ENCODE measurements at places on chromosomes 7 and 10.
A peak's percentile ranks its signal among the peaks of the same experiment; 100 is the strongest.

DNA sequence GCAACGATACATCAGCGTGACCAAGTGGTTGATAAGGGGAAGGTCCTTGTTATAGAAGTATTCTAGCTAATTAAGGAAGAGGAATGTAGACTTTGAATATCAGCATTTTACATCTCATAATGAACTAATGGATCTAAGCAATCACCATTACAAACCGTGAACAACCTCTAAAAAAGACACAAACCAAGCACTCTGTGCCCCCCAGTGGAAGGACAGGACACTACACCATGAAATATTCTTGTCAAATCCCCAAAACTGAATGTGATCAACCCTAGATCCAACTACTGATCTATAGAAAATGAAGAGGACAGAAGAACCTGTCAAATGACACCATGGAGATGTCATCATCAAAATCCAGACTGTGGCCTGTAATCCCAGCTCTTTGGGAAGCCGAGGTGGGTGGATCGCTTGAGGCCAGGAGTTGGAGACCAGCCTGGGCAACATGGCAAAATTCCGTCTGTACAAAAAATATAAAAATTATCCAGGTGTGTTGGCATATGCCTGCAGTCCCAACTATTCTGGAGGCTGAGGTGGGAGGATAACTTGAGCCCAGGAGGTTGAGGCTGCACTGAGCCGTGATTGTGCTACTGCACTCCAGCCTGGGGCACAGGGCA is 111.3 kb upstream of the CARD11 start:
- no peak for DNase-seq

- no peak for DNase-seq
Measured at GRCh38 chr7:43664681-43665080, 64.6 kb downstream of the COA1 start.

DNA sequence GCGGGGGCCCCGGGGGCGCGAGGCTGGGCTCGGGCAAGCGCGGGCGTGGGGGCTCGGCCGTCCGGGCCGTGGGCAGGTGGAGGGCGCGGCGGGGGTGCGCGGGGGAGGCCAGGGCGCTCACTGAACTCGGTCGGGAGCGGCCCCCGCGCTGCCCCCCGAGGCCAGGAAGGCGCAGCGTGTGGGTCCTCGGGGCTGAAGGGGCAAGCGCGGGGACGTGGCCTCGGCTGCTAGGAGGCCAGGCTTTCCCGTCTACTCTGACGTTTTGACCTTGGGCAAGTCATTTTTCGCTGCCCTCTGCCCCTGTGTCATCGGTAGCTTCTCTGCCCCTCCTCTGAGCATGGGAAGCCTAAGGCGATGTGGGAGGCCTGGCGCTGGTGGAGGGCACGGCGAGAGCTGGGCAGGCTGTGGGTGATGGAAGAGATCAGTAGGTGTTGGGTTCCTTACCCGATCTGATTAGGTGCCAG is 441 bp downstream of the FBH1 start:
- no peak for DNase-seq

GRCh38 chr10:47309408-47310089 is 9.6 kb downstream of the GDF10 start:
- DNase-seq = no peak

DNA sequence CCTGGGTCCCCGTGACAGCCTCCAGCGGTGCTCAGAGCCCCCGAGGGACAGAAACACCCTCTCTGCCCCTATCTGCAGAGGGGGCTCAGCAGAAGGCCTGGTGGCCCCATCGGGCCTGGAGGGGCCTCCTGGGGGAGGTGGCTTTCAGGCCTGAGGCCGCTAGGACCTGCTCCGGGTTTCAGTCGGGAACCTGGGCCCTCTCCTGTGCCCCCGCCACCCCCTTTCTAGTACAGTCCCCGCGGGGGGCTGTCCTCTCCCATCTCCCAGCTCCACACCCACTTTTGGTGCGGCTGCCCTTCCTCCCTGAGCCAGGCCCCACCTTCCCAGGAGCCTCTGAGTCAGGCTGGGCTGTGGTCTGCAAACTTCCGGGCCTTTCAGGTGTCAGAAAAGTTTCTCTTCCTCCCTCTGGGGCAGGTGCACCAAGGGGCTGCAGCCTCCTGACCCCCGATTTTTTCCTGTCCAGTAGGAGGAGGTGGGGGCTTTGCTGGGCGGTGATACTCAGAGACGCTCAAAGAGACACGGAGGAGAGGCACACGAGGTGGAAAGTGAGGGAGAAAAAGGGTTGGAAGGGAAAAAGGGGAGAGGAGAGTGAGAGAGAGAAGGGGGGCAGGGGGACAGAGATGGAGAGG is 692 bp downstream of the CARD11 start:
- no peak for DNase-seq

- DNase-seq = no peak
Measured at GRCh38 chr10:101000915-101001658, 1.5 kb downstream of the LZTS2 start.

DNA sequence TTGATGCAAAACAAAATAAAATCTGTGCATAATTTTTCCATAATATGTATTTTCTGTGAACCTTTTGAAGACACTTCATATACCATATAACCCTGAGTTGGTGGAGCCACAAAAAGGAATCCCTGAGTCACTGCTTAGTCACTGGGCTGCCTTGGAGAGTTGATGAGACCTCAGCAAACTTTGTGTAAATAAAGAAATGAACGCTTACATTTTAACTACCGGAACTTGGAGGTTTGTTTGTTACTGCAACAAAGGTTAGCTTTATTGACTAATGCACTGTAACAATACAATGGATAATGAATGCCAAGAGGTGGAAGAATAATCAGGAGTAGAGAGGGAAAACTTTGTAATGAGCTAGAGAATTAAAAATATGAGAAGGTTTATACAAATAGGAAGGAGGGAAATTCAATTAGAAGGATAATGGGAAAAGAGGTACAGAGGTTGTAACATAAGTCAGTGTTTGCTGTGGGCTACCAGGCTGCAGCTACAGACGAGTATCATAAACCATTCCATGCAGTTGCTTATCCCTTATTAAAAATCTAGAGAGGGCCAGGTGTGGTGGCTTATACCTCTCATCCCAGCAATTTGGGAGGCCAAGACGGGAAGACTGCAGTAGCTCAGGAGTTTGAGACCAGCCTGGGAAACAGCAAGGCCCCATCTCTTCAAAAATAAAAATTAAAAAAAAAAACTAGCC is 1042.1 kb downstream of the TYW1 start:
- no peak for DNase-seq

GRCh38 chr7:30925117-30925516 is 13.5 kb downstream of the AQP1 start:
- peak; percentile 29 for DNase-seq

GRCh38 chr7:80870813-80871212 is 48.0 kb downstream of the SEMA3C start:
- no peak for DNase-seq

DNA sequence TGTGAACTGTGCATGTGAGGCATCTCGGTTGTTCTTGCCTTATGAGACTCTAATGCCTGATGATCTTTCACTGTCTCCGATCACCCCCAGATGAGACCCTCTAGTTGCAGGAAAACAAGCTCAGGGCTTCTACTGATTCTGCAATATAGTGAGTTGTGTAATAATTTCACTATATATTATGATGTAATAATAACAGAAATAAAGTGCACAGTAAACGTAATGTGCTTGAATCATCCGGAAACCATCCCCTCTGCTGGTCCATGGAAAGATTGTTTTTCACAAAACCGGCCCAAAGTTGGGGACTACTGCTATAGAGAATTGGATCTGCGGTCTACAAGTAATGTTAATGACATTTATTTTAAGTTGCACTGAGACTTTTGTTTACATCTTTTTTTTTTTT is 126.7 kb downstream of the TPST1 start:
- DNase-seq = no peak

GRCh38 chr7:157502701-157503111 is 165.9 kb downstream of the DNAJB6 start:
- DNase-seq = peak; percentile 43

DNA sequence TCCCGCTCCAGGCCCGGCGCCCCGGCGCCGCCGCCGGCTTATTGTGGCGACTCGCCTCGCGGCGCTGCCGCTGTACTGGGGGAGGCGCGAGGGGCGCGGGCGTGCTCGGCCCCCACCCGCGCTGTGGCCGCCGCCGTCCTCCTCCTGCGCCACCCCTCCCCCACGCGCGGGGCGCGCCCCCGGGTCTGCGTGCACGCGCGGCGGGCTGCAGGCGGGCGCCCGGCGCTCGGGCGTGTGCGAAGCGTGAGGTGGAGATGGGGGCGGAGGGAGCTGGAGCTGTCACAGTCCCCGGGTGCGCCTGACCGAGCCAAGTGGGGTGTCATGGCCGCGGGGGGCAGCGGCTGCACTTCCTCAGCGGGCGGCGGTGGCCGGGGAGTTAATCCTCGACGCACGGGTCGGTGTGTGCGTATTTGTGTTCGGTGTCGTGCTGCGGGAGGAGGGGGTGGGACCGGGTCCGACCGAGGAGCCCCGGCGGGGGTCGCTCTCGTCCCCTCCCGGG is 672 bp downstream of the LCOR start:
- peak; percentile 88 for DNase-seq

DNA sequence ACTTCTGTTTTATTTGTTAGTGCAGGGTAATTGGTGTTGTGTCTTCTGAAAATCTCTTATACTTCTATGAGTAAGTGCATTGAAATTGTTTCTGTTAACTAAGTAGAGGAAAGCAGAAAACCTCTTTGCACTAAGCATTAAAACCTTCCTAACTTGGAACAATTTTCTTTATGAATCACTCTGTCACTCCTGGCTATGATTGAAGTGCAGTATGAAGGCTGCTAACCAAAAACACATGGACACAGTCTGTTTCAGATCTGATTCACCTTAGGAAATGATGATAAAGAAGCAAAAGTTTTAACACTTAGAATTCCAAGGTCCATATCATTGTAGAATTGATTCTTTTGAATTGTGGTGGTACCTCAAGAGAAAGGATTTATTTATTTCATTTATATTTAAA is 41.9 kb downstream of the MET start:
- DNase-seq = no peak
